ENCODE measurements at places on chromosomes 3 and 15. TPM values are rescaled to one million over a fixed set of nuclear protein-coding genes. Genes with fewer than 3 reads are reported as not detected.

GRCh38 chr15:22236469-22236868, 156.1 kb downstream of the OR4M2 start:
- no peak overlapping the region for H3K4me3 ChIP-seq
- DNase-seq = no peak
- no peak overlapping the region for H3K27ac ChIP-seq
- no peaks in the 10 kb centered on the region for H3K4me1 ChIP-seq

DNA sequence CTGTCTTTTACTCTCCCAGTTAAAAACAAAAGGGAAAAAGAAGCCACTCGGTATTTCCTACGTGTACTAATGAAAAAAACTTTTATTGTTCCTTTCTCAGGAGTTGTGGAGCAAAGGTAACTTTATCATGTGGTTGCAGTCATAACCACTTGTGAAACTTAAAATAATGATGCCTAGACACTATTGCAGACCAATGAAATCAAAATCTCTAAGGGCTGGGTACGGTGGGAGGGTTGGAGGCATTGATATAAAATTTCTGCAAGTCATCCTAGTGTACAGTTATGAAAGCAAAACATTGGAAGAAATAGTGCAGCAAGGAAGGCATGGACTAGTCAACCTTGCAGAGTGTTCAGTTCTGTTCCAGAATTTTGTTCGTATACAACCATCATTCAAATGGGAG, 808.8 kb downstream of the TUSC7 start:
- no peaks in the 10 kb centered on the region for H3K36me3 ChIP-seq
- DNase-seq = no peak
- H3K27ac ChIP-seq = no peak overlapping the region
- no peaks in the 10 kb centered on the region for H3K4me1 ChIP-seq
- no peaks in the 10 kb centered on the region for H3K27me3 ChIP-seq
- H3K4me3 ChIP-seq = no peak overlapping the region

DNA sequence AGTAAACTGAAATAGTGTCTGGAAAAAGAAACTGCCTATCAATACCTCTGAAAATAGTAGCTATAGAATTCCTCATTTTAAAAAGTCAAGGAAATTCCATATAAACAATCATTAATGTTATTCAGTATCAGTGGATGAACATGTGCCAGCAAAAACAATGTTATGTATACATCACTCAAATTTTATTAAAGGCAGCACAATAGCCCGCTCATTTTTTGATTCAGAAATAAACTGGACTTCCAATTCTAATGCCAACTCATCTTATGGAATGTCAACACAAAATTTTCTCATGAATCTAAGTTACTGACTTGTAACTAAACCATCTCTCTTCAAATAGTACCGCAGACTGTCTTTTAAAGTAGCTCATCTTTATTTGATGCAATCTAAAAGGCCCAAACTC, 19.0 kb downstream of the THBS1 start:
- H3K4me1 ChIP-seq = no peaks in the 10 kb centered on the region
- no peaks in the 10 kb centered on the region for H3K27me3 ChIP-seq
- no peak for DNase-seq

DNA sequence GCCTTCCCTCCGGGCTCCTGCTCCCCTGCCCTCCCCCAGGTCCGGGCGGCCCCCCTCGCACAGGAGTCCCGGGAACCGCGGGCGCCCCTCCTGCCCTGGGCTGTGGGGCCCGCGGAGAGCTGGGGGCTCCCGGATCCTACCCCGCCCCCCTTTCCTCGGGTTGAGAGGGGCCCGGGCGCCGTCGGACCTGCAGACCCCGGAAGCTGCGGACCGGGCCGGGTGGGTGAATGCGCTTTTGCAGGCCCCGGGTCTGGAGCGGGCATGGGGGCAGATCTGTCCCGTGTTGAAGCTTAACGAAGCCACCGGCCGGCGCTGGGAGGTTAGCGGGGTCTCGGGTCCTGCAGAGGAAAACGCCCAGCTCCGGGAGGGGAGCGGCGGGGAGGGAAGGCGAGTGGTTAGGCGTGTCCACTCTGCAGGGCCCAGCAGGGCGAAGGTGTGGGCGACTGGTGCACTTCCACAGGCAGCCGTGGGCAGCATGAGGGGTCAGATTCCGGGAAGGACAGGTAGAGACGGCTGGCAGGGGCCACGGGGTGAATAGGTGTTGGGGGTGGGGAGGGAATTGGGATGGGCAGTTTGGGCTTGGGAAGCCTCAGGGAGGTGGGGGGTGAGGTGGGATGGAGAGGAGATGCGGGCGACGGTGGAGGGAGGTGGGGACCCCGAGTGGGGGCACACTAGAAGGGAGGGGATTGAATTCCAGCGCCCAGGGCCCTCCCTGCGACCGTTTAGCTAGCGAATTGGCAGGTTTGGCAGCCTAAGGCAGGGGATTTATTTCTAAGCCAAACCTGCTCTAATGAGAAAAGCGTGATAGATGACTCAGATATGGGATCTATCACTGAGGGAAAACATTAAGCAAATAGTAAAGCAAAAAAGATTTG, 635 bp downstream of the CD276 start:
- H3K4me3 ChIP-seq = peak overlapping the region; percentile 31
- DNase-seq = no peak
- H3K36me3 ChIP-seq = no peaks in the 10 kb centered on the region
- peak overlapping the region; percentile 80 for H3K27ac ChIP-seq

DNA sequence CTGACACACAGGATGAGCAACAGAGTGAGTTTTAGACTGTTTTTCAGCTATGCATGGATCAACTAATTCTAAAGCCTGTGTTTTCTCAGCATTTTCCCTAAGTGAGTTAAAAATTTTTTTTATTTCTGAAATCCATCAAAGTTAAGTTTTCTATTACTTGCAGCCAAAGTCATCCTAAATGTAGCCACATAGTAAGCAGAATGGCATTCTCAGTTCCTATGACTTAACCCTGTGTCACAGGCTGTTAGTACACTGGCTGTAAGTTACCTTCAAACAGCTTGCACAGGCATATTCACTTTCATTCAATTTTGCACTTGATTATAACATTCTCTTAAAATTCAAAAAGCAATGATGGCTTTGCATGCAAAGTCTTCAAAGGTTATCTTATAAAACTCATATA, 368.2 kb downstream of the OCA2 start:
- no peak overlapping the region for H3K4me3 ChIP-seq
- H3K4me1 ChIP-seq = no peaks in the 10 kb centered on the region
- DNase-seq = no peak
- H3K27ac ChIP-seq = no peak overlapping the region

GRCh38 chr15:33142708-33143107, 51.8 kb downstream of the FMN1 start:
- no peak overlapping the region for H3K27ac ChIP-seq
- H3K4me3 ChIP-seq = no peak overlapping the region
- H3K4me1 ChIP-seq = peaks cover 27% of the 10 kb centered on the region
- H3K36me3 ChIP-seq = no peaks in the 10 kb centered on the region

- peak; percentile 74 for DNase-seq
- H3K4me3 ChIP-seq = no peak overlapping the region
- H3K27me3 ChIP-seq = no peaks in the 10 kb centered on the region
- H3K36me3 ChIP-seq = no peaks in the 10 kb centered on the region
- H3K4me1 ChIP-seq = peaks cover 20% of the 10 kb centered on the region
- no peak overlapping the region for H3K27ac ChIP-seq
These were observed 1.4 kb downstream of the KBTBD13 start for GRCh38 chr15:65077981-65078352.

DNA sequence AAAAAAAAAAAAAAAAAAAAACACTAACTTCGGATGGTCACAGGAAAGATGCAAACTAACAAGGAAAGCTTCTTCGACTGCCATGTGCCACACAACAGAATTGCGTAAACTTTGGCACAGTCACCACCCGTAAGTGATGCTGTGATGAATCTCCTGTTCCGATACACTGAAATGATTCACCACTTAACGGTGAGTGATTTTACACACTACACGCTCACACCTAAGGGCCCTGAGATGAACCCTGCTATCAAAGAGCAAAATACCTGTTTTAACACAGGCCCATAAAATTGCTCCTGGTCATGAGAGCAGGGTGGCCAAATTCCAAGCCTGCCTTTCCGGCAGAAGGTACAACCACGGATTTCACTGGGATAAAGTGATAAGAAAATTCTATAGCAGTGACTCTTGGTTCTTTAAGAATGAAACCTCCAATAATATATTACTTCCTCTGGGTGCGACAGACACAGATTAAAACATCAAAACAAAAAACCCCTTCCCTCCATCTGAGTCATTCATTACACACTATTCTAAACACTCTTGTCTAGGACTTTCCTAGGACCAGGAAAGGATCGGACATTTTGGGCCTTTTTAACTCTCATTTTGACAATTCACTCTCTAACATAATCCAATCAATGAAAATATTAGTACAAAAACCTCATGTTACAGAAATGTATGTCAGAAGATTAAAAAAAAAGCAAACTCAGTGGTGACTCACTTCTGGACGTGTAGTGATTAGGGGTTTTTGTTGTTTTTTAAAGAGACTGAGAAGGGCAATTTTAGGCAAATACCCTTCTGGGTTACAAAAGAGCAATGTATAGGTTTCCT, 28.3 kb downstream of the LRIG1 start:
- no peak overlapping the region for H3K27ac ChIP-seq
- no peaks in the 10 kb centered on the region for H3K36me3 ChIP-seq
- H3K4me1 ChIP-seq = peaks cover 64% of the 10 kb centered on the region

- DNase-seq = no peak
- H3K27me3 ChIP-seq = no peaks in the 10 kb centered on the region
- H3K4me3 ChIP-seq = no peak overlapping the region
- no peaks in the 10 kb centered on the region for H3K36me3 ChIP-seq
These were observed 91.7 kb downstream of the CHSY1 start for GRCh38 chr15:101159936-101160815.

GRCh38 chr3:105905328-105905727, 36.5 kb upstream of the CBLB start:
- no peak overlapping the region for H3K4me3 ChIP-seq
- no peaks in the 10 kb centered on the region for H3K4me1 ChIP-seq
- H3K36me3 ChIP-seq = no peaks in the 10 kb centered on the region
- no peak for DNase-seq
- no peak overlapping the region for H3K27ac ChIP-seq

DNA sequence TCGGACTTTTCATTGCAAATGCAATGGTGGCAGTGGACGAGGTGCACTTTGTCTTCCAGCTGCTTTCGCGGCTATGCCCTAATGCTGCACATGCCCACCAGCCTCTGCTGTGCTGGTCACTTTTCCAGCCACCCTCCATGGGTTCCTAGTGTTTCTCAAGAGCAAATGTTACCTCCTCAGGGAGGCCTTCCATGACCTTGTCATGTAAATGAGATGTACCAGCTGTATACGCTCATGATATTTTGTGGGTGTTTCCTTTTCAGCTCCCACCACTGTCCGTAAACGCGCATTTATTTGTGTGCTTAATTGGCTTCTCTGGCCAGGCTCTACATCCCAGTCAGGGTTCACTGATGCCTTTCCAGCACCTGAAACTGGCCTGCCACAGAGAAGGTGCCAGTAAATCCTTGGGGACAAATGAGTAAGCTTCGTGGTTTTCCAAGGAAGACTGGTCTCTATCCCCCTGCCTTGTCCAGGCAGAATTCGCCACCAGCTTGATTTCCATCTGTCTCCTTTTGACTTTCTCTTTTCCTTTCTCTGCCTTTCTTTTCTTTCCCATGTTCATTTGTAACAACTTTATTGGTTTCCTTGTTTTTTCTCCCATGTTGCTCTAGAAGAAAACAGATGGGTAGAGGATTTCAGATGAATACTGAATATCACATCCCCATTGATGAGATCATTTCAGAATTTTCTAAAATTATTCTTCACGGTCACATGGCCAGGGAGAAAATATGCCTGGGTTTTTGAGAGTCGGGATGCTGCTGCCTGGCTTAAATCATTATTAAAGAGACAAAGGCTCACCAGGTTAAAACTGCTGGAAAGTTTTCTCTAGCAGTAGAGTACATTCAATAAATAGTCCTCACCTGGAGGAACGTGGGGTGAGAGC, 82.5 kb downstream of the CHST2 start:
- H3K27ac ChIP-seq = no peak overlapping the region
- no peaks in the 10 kb centered on the region for H3K27me3 ChIP-seq
- no peak overlapping the region for H3K4me3 ChIP-seq
- no peaks in the 10 kb centered on the region for H3K36me3 ChIP-seq

- no peaks in the 10 kb centered on the region for H3K4me1 ChIP-seq
- DNase-seq = no peak
- H3K27me3 ChIP-seq = no peaks in the 10 kb centered on the region
- no peak overlapping the region for H3K4me3 ChIP-seq
- H3K27ac ChIP-seq = no peak overlapping the region
These were observed 11.4 kb upstream of the CCDC174 start for GRCh38 chr3:14640157-14640562.

GRCh38 chr3:58783845-58784244, 117.3 kb upstream of the FAM3D start:
- H3K4me1 ChIP-seq = no peaks in the 10 kb centered on the region
- H3K4me3 ChIP-seq = no peak overlapping the region
- no peak overlapping the region for H3K27ac ChIP-seq
- H3K36me3 ChIP-seq = no peaks in the 10 kb centered on the region

- DNase-seq = peak; percentile 89
- peak overlapping the region; percentile 48 for H3K4me3 ChIP-seq
- H3K4me1 ChIP-seq = peaks cover 43% of the 10 kb centered on the region
- peak overlapping the region; percentile 93 for H3K27ac ChIP-seq
- H3K36me3 ChIP-seq = no peaks in the 10 kb centered on the region
- no peaks in the 10 kb centered on the region for H3K27me3 ChIP-seq
These were observed 161.1 kb upstream of the TBL1XR1 start for GRCh38 chr3:177358091-177358976.

DNA sequence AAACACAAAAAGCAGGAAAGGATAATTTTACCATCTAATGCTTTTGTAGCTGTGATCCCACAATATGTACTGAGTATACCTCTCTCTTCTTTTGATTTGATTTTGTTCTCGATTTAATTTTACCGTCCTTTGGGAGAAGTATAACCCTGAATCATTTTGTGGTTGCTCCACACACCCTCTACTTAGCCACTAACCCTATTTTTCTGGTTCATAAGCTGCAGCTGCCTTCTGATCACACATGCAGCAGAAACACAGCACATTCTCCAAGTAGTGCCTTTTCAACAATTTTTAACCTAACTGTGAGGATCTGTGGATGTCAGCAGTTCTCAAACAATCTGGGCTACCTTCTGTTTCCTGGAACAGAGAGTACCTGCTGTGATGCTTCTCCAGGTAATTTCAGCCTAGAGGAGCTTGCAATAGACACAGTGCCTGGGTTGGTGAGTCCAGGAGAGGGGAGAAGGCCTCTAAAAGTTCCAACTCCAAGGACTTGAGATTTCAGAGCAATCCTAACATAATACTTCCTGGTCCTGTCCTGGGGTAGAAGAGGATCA, 40.3 kb downstream of the HGD start:
- H3K4me3 ChIP-seq = no peak overlapping the region
- no peak for DNase-seq
- no peak overlapping the region for H3K27ac ChIP-seq
- H3K4me1 ChIP-seq = no peaks in the 10 kb centered on the region
- H3K36me3 ChIP-seq = no peaks in the 10 kb centered on the region

Gene MUC20
- 10.2 TPM for total RNA-seq

Gene PCOLCE2
- 9.4 TPM for total RNA-seq

Gene C15orf62
- 0.81 TPM for total RNA-seq

Gene SGO1
- total RNA-seq = 0.52 TPM

Data from upper lobe of left lung (tissue), 6 donors.